ENCODE measurements at places on chromosomes 6 and 20. TPM values are rescaled to one million over a fixed set of nuclear protein-coding genes. Genes with fewer than 3 reads are reported as not detected.
A peak's percentile ranks its signal among the peaks of the same experiment; 100 is the strongest.

DNA sequence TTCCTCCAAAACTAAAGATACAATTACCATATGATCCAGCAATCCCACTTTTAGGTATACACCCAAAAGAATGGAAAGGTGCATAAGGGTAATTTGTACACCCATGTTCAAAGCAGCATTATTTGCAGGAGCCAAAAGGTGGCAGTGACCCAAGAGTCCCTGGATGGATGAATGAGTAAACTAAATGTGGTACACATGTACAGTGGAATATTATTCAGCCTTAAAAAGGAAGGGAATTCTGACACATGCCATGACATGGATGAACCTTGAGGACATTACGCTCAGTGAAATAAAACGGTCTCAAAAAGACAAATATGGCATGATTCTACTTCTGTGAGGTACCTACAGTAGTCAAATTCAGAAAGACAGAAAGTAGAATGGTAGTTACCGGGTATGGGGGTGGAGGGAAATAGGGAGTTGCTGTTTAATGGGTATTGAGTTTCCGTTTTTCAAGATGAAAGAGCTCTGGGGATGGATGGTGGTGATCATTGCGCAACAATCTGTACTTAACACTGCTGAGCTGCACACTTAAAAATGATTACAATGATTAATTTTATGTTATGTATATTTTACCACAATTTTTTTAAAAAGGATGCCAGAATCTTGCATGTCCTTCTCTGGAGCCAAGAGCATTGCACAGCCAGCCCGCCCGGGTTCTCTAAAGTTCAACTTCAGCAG lies 518.9 kb upstream of the JARID2 start:
- no peak for DNase-seq

DNA sequence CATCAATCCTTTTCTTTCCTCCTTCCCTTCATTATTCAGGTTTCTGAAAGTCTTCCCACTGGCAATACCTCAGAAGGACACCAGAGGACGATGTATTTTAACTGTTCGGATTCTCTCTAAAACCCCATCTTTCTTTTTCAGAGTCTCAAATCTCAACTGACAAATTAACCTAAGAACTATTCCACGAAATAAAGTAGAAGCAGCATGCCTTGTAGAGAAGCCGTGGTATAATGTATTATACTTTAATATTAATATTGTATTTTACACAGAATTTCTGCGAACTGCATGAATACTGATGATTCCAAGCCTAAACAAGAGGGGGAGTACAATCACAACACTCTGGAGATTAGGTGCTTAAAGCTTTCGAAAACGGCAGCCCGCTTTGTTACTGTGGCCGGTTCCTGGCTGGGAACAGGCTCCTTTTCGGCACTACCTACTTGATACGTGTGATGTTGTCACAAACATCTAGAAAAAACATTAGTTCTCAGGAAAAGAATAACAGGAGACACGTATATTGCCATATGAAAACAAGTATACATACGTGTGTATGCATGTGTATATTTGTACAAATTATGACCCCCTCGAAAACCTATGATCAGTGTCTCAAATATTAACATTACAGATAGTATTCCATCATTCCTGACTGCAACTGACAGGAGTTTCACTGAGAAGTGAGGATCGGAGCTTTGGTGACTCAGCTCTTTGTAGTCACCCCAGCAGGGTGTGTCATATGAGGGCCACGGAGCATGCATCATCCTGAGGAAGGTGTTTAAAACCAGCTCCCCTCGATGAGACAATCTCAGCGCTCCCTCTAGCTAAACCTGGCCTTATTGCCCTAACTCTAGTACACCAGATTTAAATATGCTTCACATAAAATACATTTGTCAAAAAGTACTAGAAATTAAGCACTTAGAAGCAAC lies 319.7 kb upstream of the TCF21 start:
- DNase-seq = no peak

DNA sequence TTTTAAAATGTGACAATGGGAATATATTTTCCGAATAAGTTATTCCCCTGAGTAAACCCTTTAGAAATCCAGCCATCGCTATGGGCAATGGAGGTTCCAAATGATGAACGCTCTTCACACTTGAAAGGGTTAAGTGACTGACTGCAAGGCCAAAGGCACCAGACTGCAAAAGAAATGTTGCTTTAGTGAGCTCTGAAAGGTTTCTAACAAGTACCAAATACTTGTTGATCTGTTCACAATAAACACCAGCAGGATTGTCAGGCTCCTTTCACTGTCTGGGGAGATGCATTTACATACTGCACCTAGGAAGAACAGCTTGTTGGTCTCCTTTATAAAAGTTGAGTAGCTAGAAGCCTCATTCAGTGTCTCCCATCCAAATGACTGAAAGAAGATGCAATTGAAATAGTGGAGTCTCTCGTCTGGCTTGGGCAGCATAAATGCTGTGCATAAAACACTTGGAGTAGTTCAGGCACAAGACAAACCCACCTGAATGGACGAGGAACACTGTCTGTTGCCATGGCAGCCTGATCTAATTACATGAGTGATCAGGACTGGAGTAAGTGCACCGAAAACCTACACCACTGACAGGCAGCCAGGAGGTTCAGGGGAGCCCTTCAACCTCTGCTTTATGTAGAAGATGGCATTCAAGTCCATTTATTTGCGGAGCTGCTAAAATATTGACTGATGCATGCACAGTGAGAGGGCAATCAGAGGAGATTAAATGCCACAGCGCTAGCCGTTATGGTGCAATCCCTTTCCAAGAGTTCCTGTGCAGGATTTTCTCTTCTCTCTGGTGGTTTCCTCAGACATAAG lies 2.9 kb downstream of the ATXN1 start:
- DNase-seq = no peak

GRCh38 chr6:42509765-42510164 lies 54.1 kb upstream of the UBR2 start:
- no peak for DNase-seq

GRCh38 chr6:41344876-41345275 lies 9.5 kb downstream of the NCR2 start:
- DNase-seq = no peak

DNA sequence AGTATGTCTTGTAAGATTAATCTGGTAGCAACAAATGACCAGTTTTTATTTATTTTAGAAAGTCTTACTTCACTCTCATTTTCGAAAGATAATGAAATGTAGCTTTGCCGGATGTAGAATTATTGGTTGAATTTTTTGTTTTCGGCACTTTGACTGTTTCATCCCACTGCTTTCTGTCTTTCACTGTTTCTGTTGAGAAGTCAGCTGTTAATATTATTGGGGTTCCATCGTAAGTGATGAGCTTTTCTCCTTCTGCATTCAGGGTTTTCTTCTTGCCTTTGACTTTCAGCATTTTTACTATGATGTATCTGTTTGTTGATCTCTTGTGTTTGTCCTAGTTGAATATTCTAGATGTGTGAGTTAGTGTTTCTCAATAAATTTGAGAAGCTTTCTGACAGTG lies 383.4 kb downstream of the PAX1 start:
- DNase-seq = no peak

The MMP24 gene
- 5.4 TPM for total RNA-seq

DNA sequence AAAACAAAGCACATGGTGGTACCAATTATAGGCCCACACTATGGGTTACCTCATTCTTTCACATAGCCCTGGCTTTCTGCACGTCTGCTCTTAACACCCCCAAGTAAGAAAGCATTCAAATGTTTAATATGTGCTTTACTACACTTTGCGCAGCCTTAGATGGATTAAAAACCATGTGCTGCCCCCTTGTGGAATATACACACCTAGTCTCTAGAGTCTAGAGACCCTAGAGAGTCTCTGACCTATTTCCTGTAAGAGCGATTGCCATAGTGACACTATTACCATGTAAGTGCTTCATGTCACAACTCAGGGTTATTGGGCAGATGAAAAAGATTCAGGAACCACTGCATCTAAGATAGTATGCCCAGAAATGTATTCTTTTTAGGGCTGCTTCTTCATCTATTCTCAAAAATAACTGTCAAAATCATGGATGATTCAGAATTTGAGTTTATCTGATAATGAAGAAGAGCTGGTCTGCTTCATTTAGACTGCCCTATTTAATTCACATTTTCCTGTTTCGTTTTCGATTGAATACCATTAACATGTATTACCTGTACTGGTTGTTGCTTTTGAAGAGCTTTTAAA lies 186.3 kb downstream of the ADGB start:
- no peak for DNase-seq

DNA sequence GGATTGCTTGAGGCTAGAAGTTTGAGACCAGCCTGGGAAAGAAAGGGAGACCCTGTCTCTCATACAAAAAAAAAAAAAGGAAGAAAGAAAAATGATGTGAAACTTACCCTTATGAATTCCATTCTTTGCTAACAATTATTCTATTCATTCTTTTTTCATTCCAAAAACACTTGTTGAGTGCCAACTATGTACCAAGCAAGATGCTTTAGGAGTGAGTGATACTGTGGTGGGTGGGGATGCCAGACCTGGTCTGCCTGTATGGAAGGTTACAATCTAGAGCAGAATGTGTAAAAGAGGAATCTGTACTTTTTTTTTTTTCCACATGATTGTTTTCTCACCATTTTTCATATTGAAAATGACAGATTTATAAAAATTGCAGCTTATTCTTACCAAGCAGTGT lies 73.8 kb upstream of the TULP1 start:
- no peak for DNase-seq

- DNase-seq = peak; percentile 66
These were observed 25.0 kb downstream of the TAF8 start for GRCh38 chr6:42075159-42075838.

DNA sequence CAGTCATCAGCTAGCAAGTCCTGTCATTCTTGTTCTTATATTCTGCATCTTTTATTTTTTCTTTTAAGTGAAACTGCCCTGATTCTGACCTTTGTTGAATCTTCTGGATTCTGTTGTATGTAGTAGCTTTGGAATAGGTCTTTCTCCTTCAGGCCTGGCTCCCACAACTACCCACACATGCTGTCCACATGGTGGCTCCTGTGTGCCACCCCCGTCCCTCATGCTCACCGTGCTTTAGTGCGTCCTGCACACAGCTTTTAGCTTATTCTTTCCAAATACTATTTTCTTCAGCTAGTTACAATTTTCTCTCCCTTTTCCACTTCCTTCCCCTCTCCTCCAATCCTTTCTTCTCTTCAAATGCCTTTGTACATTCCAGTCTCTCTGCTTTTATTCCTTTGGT lies 61.8 kb downstream of the CTNNBL1 start:
- no peak for DNase-seq

Data from pancreas (tissue), 10 donors.